Renal pelvis (tissue), 12 donors: ENCODE measurements at places on chromosomes 6 and 20. TPM values are rescaled to one million over a fixed set of nuclear protein-coding genes. Genes with fewer than 3 reads are reported as not detected.
A peak's percentile ranks its signal among the peaks of the same experiment; 100 is the strongest.

The TNFRSF6B gene
- 2.8 TPM for polyA plus RNA-seq

DNA sequence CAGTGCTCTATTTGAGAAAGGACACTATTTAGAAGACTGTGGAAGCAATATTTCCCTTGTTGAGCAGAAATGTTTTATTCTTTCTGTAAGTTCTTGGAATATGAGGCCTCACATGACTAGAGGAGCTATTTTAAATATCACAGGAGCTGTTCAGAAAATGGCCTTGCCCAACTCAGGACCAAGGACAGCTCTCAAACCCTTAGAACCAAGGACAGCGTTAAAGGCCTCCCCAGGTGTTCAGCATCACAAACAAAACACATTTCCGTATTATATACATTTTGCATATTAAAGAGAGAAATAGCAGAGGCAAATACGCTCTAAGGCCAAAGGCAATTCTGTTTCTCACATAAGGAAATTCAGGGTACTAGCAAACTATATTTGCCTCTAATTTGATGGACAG is 631.4 kb downstream of the CDH26 start:
- peak; percentile 77 for DNase-seq

- no peak for DNase-seq
These were observed 636.6 kb upstream of the MAN1A1 start for GRCh38 chr6:119985952-119986736.

The LY6G6C gene
- polyA plus RNA-seq, result 0.89 TPM

The KCNK15 gene
- 0.09 TPM for polyA plus RNA-seq

The C6orf141 gene
- 1.2 TPM for polyA plus RNA-seq

- no peak for DNase-seq
These were observed 89.2 kb downstream of the NOL4L start for GRCh38 chr20:32495949-32496348.

The TTBK1 gene
- 0.36 TPM for polyA plus RNA-seq

- peak; percentile 73 for DNase-seq
These were observed 4.0 kb upstream of the ZMYND8 start for GRCh38 chr20:47360297-47361056.

The KCNQ2 gene
- 8.9 TPM for polyA plus RNA-seq

The RIMS4 gene
- polyA plus RNA-seq, result 0.70 TPM

GRCh38 chr20:24379484-24379927 is 89.9 kb upstream of the SYNDIG1 start:
- no peak for DNase-seq

The MAFB gene
- polyA plus RNA-seq, result 163 TPM
